ENCODE measurements at places on chromosomes 2 and 18.

GRCh38 chr2:239370403-239370802 lies 30.4 kb downstream of the HDAC4 start:
- DNase-seq: no peak

GRCh38 chr2:12870692-12871091 lies 154.0 kb downstream of the TRIB2 start:
- DNase-seq: no peak

DNA sequence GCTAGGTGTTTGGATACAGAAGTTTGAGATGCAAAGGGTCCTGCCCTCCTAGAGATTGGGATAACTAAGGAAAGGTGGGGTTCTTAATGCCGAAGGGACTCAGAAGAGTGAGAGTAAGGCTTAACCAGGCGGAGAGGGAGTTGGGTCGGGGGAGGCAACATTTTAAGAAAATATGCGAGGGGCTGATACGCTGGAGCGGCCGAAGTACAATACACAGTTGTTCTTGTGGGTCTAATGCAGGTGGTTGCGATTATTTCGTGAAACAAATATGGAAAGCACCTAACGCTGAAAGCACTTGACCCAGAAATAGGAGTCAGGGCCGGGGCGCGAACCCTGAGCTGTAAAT lies 344 bp upstream of the MRPL33 start:
- no peak for DNase-seq

DNA sequence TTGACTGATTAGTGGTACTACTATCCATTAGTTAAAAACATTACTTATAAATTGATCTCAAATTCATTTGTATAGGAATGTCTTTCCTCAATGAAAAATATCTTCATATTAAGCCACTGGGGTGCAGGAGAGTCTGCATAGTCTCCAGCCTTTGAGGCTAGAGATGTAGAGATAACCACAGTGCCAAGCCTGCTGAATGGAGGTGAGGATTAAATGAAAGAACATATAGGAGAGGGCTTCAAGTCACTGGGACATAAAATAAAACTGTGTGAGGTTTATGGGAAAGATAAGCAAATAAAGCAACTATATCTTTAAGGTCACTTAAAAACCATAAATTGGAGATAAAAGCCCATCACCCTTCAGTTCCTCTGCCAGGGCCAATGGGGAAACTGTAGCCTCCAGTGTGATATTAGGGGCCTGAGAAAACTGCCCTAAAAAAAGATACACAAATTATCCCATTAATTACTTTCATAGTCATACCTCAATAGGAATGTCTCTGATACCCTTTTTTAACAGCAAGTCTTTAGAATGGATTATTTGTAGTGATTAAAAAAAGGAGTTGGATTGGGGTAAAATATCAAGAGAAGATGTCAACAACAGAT lies 27.6 kb downstream of the GALNT3 start:
- DNase-seq: no peak

- DNase-seq: no peak
Measured at GRCh38 chr2:18136881-18137475, 258.5 kb downstream of the KCNS3 start.

GRCh38 chr2:35454966-35455638 lies 900.5 kb upstream of the CRIM1 start:
- DNase-seq: no peak

DNA sequence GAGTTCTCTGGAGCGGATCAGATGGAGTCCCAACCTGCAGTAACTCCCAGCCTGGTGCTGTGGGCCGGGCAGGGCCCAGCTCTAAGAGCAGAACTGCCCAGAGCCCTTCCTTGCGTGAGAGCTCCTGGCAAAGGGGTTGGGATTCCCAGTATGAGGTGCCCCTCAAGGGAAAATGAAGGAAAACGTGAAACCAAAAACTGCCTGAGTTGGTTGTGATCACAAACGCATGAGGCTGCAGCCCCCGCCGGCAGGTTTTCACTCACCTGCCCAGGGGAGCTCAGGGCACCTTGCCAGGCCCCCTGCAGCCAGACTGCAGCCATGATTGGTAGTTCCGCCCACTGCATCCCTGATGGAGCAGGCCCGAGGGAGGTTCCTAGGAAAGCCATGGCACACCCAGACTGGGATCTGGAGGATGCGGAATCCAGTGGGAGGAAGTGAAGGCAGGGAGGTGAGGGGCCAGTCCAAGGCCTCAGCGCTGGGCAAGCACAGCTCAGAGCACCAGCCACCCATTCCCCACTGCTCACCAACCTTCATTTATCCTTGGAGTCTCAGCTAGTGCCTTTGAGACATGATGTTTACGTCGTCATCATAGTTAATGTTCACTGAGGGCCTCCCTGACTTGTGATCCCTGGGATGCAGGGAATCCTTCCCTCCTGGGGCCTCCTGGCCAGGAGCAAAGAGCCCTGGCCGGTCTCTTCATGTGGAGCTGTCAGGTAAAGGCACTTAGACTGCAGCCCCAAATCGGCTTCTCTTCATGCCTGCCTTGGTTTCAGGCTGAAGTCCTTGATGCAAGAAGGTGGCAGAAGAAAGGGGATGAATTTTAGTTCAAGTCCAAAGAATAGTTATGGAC lies 103.2 kb downstream of the INHBB start:
- no peak for DNase-seq

DNA sequence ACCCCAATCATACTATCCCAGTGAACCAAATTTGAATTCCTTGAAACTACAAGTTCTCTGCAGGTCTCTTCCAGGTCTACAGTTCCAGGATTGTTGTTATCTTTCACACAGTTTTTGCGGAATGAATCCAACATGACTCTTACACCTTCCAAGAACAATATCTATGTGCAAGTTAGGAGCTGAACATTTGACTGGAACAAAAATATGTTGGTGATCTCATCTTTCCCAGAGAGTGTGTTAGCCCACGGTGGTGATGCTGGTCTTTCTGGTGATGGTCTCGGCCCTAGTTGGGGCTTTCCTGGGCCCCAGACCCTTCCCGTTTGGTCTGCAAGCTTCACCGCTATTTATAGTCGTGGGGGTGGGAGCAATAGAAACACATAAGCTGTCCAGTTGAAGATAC lies 173.7 kb downstream of the TPGS2 start:
- DNase-seq: no peak

GRCh38 chr2:88737385-88737784 lies 45.9 kb downstream of the RPIA start:
- no peak for DNase-seq

- no peak for DNase-seq
Measured at GRCh38 chr2:234001380-234002160, 48.9 kb upstream of the SPP2 start.

DNA sequence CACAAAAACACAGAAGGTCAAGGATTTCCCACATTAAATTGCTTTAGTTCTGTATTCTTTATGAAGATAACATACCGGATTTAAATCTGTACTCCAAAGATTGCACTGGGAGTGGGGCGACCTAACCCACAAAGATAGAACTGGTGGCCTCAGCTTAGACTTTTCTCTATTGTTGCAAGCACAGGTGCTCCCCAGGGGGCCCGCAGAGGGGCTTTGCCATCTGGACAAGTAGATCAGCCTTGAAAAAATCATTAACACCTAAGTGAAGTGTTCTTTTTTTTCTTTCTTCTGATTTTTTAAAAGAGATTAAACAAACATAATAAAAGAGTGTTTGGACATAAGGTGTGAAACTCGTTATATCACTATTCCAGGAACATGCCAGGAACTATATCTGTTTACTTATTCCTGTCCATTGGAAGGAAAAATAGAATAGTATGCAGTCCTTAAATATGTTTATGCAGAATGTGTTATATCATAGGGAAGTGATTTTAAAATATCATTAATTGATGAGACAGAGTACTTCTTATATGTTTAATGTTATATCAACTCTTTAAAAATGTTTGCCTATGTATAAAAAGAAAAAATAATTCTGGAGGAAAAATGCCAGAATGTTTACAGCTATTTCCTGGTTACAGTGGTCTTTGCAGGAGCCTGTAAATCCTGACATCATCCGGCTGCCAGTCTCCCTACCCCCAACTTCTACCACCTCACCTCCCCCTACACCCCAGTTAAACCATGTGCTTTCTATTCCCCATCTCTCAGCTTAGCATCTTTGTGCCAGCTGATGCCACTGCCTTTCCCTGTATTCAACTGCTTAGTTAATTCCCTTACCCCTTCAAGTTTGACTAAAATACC lies 679.2 kb downstream of the CNTNAP5 start:
- no peak for DNase-seq

DNA sequence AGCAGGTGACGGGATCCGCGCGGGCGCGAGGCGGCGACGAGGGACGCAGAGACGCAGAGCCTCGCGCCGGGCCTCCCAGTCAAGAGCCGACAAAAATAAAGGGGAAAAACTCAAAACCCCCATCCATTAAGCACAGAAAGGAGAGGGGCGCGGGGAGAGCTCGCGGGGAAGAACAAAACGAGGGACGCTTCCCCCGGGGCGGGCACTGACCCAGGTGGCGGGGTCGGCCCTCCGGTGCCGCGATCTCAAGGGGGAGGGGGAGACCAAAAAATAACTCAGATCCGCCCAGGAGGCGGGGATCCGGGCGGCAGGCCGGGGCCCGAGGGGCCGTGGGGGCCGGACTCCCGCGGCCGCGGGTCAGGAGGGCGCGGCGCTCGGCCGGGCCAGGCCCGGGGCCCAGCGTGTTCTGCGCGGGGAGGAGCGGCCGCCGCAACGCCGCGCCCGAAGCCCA lies 597 bp downstream of the RNF103 start:
- peak; percentile 16 for DNase-seq

GRCh38 chr2:197141702-197142473 lies 168.7 kb downstream of the ANKRD44 start:
- no peak for DNase-seq

- no peak for DNase-seq
Measured at GRCh38 chr2:28507796-28508764, 12.2 kb downstream of the PLB1 start.
